ENCODE measurements at places on chromosomes 11 and 22.

DNA sequence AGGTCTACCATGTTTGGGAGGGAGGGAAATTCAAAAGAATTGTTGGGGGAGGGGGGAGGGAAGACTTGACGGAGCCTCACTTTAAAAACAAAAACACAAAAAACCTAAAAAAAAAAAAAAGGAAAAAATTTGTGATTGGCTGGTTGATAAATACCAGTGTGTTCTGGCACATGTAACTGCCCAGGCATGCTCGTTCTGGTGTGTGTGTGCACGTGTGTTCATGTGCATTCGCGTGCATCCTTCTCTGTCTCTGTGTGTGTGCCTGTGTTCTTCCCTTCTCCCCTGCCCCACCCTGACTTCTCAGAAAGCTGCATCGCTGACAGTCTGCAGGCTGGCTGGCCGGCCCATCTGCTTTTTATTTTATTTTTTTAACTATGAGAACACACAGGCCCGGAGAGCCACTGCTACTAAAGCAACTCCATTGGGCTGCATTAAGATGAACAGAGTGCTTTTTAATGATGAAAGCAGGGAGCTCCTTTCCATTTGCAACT lies 22.6 kb upstream of the ADSL start:
- DNase-seq, result no peak

DNA sequence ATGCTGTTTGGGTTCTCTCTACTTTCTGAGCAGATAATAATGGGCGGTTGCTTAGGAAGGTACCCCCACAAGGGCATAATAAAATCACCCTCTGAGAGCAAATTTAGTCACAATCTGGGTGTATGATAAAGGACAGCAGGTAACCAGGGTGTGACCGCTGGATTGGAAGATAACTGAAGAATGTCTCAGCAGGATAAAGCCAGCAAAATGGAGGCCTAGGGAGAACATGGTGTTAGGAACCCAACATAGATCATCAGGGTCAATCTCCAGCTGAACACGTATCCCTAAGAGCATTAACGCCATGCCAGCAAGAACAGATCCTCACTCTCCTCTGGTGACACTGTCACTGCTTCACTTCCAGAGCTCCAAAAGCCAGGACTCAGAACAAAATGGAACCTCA lies 64.5 kb upstream of the SCUBE2 start:
- no peak for DNase-seq

- DNase-seq, result no peak
These were observed 60.6 kb downstream of the TRPC6 start for GRCh38 chr11:101523193-101523592.

GRCh38 chr22:22235558-22235957 lies 9.0 kb upstream of the VPREB1 start:
- peak; percentile 22 for DNase-seq

- DNase-seq, result no peak
These were observed 62.6 kb upstream of the SLC6A5 start for GRCh38 chr11:20536784-20537183.

GRCh38 chr11:74269161-74269811 lies 42.2 kb downstream of the P4HA3 start:
- no peak for DNase-seq

GRCh38 chr11:70933981-70934583 lies 318.3 kb downstream of the SHANK2 start:
- DNase-seq, result no peak

DNA sequence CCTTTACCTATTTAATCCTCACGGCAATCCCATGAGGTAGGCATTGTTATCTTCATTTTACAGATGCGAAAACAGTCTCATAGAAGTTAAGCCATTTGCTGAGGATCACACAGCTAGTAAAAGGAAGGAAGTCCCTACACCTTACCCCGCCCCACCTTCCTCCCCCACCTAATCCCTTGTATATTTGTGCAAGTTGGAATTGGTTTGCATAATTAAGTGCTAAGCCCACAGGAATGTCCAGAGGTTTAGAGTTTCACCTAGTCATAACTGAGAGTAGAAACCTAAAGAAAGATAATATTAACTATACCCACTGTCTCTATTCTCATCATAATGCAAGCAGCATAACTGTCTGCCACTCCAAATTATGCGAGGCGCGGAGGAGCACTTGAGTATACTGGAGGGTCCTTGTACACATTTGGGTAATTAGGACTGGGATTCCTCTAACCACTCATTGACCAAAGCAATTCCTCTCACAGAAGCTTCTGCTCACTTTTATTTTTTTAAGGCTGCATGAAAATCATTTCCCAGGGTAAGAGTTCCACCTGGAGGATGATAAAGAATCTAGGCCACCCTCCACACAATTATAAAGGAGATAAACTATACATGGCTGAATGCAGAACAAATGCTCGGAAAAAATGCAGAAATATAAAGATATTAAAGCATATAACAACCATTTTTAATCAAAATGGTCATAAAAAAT lies 199.9 kb downstream of the FAM181B start:
- DNase-seq, result no peak

DNA sequence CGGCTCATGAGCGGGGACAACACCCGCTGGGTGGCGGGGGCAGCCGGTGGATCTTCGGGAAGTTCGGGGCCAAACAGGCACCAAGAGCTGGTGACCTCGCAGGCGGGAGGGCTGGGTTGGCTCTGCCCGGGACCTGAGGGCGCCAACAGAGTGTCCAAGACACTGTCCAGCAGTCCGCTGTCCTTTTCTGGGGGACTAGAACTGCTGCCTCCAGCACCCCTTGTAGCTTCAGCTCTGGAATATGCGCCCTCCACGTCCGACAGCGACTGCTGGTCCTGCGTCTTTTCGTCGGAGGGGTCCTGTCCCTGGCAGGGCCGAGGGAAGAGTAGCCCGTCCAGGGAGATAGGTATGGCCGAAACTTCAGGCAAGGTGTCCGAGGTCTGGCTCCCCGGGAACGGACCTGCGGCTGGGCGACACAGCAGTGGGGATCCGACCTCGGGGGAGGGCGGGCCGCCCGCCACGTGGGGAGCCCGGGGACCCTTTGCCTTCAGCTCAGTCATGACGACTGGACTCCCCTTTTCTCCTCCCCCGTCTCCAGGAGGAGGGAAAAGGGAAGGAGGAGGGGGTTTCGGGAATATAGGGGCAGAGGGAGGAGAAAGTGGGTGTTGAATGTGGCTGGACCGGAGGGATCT lies 926 bp downstream of the PGR start:
- DNase-seq, result no peak

- DNase-seq, result no peak
These were observed 81.1 kb upstream of the KCNQ1OT1 start for GRCh38 chr11:2780850-2781407.

DNA sequence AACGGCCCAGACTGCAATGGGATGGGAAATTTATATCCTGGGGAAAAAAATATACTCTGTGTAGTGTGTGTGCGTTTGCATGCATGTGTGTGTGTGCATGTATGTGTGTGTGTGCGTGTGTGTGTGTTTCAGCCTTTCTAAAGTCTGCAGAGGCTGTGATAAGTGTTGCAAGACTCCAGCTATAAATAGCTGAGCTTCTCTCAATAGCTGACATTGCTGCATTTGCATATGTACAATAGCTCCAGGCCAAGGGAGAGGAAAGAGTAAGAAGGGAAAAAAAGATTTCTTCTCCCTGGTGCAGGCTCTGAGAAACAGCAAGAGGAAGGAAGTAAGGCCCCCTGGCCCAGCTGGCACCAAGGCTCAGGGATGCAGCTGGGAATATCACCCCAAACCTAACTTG lies 483.0 kb downstream of the MN1 start:
- DNase-seq, result peak; percentile 65

- DNase-seq, result no peak
These were observed 501.8 kb upstream of the TENM4 start for GRCh38 chr11:79942646-79943045.

DNA sequence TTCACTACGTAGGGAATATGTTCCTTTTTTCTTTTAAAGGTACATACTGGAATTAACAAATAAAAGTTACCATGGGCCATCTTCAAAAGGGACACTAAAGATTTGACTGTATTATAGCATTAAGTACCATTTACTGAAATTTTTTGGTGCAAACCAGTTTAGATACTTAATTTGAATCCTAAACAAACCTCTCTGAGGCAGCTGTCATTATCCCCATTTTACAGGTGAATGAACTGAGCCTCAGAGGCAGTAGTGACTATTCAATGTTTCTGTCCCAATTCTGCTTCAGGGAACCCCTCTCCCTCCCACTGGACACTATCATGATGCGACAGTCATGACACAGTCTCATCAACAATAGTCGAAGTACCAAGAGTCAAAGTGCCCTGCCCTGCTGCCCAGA lies 76.2 kb upstream of the PHF21A start:
- DNase-seq, result no peak

- no peak for DNase-seq
These were observed 4.9 kb downstream of the PNPLA3 start for GRCh38 chr22:43928468-43928867.

- DNase-seq, result no peak
These were observed 56.2 kb upstream of the ZBED5 start for GRCh38 chr11:10914050-10914449.

DNA sequence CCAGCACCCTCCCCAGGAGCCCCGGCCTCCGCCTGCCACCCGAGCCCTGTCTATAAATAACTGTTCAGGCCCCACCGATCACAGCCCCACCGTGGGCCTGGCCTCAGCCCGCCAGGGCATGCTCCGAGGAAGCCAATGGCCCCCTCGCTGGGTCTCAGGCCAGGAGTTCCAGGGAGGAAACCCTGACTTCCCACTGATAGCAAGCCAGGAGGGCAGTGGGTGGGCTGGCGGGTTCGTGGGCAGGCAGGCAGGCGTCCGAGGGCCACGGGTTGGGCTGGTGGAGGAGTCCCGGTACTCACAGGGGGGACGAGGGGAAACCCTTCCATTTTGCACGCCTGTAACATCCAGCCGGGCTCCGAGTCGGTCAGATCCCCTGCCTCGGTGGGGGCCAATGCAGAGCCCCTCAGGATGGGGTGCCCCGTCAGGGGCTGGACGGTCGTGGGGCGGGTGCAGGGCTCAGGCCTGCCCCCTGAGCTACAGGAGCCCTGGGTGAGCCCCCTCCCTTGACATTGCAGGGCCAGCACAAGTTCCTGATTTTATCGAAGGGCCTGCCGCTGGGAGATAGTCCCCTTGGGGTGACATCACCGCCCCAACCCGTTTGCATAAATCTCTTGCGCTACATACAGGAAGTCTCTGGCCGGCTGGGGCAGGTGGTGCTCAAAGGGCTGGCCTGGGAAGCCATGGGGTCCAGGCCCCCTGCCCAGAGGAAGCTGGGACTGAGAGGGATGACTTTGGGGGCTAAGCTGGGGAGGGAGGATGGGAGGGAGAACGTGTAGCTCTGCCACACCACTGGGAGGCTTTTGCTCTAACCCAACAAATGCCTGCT lies at the start of gene SPI1:
Gene SPI1 (minus strand): TSS at position 538 of the 826 bp plus-strand sequence. CDS start 194 bp downstream, at position 344.
- DNase-seq, result no peak

- DNase-seq, result no peak
These were observed 3.7 kb downstream of the EMSY start for GRCh38 chr11:76448506-76448905.

- DNase-seq, result no peak
These were observed 499.8 kb upstream of the CHORDC1 start for GRCh38 chr11:90722552-90723190.

DNA sequence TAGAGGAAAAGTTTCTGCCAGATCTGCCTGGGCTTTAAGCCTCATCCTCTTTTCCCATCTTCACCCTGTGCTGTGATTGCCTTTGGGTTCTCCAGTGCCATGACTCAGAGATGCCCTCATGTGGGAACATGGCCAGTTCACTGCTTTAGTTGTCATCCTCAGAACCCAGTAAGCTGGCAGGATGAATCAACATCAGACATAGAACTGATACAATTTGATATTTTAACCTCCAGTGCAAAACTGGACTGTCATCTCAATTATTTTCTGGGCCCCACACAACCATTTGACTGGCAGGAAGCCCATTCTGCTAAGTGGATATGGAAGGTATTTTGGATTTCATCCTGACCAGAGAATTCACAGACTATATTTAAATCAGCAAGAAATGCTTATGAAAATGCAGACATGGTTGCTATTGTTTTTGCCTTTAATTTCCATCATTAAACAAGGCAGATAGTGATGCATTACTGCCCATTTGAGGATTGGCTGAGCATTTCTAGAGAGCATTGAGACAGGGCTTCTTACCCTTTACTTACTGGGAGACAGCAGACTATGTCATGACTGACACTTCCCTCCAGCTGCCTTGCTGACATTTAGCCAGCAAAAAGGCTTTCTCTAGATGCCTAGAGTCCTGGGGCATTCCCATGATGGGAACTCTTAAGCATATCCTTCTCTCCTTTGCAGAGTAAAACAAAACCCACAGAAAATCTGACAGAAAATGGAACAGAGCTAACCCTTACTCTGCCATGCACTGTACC lies 327.1 kb upstream of the MTNR1B start:
- DNase-seq, result no peak

- DNase-seq, result no peak
These were observed 141.2 kb upstream of the TIMP3 start for GRCh38 chr22:32660292-32660691.

- peak; percentile 44 for DNase-seq
These were observed 40.9 kb downstream of the ZC3H12C start for GRCh38 chr11:110134110-110134509.

DNA sequence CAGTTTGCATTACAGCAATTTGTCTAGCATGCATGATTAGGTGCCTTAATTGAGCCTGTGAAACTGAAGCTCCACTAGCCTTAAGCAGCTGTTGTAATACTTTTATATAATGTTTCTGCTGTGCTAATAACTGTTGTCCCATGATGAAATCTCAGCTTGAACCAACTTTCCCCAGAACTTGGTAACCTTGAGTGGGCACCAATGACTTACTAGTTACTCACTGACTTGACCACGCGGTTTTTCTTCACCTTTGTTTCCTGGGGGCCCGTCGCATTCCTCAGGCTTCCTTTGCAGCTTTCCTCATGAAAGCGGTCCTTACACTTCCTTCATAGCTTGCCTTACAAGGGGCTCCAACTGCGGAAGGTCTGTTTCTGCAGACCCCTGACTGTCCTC lies 11.2 kb upstream of the GLYATL1 start:
- no peak for DNase-seq

- DNase-seq, result no peak
These were observed 439.6 kb upstream of the CCDC90B start for GRCh38 chr11:83725728-83726127.

DNA sequence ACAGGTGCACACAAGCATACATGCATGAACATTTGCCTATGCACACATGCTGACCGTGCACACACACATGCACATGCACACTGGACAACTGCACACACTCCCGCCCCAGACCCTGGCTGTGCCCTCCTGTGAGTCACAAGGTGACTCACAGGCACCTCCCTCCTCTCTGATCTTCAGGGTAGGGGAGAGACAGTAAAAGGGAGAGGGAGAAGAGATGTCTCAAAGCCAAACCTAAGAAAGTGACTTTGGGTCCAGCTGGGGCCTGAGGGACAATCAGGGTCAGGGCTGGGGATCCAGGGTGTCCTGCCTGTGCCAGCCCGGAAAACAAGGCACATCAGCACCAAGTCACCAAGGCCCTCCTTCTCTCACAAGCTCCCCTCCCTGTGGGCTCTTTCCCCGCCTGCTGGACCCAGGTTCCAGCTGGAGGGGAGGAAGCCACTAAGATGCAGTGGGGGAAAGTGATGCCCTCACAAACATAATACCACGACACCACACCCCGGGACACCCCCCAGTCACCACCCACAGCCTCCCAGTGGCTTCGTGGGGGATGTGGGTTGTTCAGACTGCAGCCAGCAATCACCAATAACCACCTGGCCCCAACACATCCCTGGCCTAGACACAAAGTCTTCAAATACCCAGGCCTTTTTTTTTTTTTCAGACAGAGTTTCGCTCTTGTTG lies 39.3 kb downstream of the PDGFB start:
- peak; percentile 57 for DNase-seq

GRCh38 chr11:36672815-36673450 lies 74.9 kb upstream of the RAG2 start:
- DNase-seq, result peak; percentile 53
